ENCODE measurements at places on chromosomes 13 and 19.

- DNase-seq = no peak
These were observed 290.0 kb downstream of the PCDH9 start for GRCh38 chr13:66940113-66940512.

- no peak for DNase-seq
These were observed 575.8 kb downstream of the DACH1 start for GRCh38 chr13:71290963-71291841.

DNA sequence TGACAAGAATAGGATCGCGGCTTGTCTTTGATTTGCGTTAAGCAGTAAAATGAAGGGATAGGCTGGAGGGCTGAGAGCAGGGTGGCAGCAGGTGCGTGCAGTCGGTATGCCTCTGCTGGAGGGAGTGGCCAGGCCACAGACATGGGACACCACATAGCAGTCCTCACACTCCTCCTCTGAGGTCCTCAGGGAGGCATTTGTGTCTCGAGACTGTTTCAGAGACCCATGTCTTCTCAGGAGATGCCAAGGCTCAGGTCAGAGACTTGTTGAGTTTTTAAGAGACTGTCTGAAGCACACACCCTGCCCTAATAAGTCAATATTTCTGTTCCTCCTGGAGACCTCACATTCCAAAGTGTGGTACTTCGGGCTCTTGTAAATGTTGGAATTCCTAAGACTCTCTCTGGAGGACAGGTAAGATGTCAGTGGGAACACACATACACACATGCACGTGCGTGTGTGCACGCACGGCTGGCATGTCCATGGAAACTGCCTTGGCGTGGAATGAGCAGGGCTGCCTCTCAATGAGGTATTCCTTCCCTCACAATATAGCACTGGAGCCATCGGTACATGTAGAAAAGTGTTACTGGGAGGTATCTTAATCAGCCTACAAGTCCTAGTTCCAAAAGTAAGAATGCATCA lies 46.4 kb downstream of the COL4A2 start:
- DNase-seq = no peak

DNA sequence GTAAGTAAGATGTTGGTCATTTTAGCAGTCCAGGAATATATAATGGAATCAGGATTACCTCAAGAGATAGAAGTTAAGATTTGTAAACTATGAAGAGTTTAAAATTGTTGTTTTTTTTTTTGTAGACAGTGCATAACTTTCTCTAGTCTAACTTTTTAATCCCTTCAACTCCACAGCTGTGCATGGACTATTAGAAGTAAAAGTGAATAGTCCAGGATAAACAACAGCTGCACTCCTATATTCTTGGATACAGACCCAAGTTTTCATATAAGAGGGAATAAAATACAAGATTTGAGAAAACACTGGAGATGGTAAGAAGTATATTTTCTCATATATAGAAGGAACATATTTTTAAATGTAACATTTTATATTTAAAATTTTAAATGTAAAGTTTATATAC lies 1509.9 kb downstream of the SLITRK5 start:
- no peak for DNase-seq

DNA sequence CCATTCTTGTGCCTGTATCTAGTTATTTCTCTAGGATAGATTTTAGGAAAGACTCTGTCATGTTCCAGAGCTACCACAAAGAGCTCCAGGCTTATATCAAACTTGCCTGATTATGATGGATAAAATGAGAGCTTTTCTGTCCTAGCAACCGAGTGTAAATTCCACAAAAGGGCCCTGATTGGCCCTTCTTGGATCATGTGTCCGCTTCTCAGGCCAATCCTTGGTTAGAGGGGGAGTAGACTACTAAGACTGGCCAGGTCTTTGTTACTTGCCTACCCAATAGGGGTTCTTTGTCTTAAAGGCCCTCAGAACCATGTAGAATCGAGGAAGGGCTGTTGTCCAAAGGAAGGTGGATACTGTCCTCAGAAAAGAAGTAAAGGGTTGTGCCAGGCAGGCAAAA lies 2.4 kb downstream of the DHX34 start:
- DNase-seq = no peak

DNA sequence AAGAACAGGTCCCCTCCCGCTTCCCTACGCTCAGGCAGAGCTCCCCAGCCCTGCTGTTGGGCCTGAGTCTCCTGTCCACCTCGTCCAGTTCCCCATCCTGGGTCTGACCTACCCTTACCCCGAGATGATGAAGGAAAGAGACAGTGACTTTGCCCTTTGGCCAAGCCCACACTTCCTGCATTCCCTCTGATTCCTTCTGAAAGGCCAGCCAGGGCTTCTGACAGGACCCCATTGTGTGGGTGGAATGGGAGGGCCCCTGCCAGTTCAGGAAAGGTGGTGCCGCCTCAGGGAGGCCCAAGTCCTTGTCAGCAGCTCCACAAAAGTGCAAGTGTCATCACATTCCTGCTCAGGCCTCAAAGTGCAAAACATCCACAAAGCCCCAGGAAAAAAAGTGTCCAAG lies 177.8 kb downstream of the PAN3 start:
- DNase-seq = no peak

GRCh38 chr13:33229446-33230177 lies 55.9 kb downstream of the STARD13 start:
- peak; percentile 15 for DNase-seq

- DNase-seq = no peak
These were observed 381.1 kb downstream of the LIG4 start for GRCh38 chr13:107834281-107834680.

GRCh38 chr13:98915563-98915962 lies 62.3 kb downstream of the DOCK9 start:
- no peak for DNase-seq

- no peak for DNase-seq
These were observed 53.2 kb downstream of the RB1 start for GRCh38 chr13:48356750-48357149.

DNA sequence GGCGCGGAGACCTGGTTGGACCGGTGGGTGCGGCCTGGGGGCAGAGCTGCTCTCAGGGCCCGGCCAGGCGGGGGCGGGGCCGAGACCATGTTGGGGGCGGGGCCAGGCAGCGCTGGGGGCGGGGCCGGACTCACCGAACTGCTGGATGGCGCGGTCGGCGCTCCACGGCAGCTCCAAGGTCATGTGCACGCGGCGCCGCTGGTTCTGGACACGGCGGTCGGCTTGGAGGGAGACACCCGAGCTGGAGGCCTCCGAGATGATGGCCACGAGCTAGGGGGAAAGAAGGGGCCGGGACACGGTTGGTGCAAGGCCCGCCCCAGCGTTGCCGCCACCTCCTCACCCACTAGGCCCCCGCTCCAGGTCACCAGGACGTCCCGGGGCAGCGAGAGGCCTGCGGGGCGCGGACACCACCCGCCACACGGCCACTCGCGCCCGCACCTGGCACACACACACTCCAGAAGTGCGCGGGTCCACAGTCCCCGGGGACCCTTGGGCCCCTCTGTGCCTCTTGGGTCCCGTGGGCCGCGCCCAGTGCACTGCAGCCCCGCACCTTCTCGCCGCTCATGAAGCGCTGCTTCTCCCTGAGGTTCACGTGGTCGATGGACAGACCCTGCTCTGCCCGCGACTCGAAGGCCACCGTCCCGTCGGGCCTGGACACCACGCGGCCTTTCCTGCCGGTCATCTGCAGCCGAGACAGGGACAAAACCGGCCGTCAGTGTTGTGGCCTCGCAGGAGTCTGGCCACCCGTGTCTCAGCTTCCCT lies 8.7 kb downstream of the GPX4 start:
- DNase-seq = no peak

GRCh38 chr13:113856716-113857065 lies 7.2 kb downstream of the GAS6 start:
- no peak for DNase-seq

GRCh38 chr13:21117104-21117809 lies 55.9 kb upstream of the LATS2 start:
- DNase-seq = peak; percentile 33
